ENCODE measurements at places on chromosomes 6 and 20. TPM values are rescaled to one million over a fixed set of nuclear protein-coding genes. Genes with fewer than 3 reads are reported as not detected.

The ZC2HC1B gene
- total RNA-seq = not detected

The BPIFB2 gene
- not detected for total RNA-seq

The CCM2L gene
- total RNA-seq = 0.13 TPM

The THEMIS gene
- not detected for total RNA-seq

The CCN6 gene
- total RNA-seq = not detected

Data from epithelial cell of alveolus of lung (primary cell).